ENCODE measurements at places on chromosomes 2 and 18. TPM values are rescaled to one million over a fixed set of nuclear protein-coding genes. Genes with fewer than 3 reads are reported as not detected.
A peak's percentile ranks its signal among the peaks of the same experiment; 100 is the strongest.

DNA sequence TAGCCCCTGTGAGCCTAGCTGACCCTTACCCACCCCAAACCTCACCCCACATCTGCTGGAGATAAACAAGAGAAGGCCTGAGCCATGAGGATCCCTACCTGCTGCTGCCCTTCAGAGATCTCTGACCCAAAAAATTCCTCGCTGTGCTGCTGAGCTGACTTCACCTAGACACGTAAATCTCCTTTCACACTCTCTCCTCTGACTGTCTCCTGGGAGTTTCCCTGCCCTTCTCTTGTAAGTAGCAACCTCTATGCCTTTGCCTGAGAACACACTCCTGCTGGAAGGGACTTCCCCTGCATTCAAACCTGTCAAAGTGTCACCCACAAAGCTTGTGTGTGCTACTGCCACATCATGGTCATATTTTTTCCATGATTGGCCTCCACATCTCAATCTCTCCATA is 134.2 kb upstream of the NOL4 start:
- DNase-seq = no peak

- DNase-seq = peak; percentile 16
Measured at GRCh38 chr18:2104620-2105462, 466.5 kb downstream of the METTL4 start.

- DNase-seq = no peak
Measured at GRCh38 chr2:20333738-20334137, 16.9 kb downstream of the PUM2 start.

DNA sequence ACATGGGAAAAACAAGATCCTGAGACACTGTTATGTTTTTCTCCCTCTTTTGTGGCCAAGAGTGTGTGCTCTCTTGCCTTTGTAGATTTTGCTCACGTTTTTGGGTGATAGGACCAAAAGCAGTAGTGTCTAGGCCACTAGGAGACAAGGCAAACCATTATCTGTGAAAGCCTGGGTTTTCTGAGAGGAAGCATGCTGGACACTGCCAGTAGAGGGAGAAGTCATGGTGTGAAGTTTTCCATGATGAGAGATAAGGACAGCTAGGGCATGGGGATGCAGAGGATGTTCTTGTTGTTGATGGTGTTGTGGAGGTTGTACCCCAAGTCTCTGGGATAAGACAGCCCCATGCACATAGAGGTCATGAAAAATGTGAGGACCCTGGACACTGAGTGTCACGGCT is 285.3 kb downstream of the SOX11 start:
- no peak for DNase-seq

Gene SMYD5
- total RNA-seq = 48.7 TPM
